ENCODE measurements at places on chromosomes 3 and 15.

DNA sequence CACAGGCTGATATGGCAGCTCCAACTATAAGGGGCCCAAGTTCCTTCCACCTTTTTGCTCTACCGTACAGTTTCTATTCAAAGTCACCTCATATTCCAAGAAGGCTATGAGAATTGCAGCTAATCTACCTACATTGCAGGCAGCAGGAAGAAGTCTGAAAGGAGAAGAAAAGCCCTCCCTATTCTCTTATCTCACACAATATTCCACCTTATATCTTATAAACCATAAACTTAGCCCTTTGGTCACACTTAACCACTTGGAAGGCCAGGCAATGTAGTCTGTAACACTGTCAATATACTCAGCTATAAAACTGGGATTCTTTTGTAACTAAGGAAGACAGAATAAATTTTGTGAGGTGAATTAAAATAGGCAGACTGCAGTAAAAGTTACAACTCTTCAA, 54.9 kb downstream of the TBC1D5 start:
- no peak for DNase-seq

- DNase-seq, result no peak
Observed at GRCh38 chr15:40397688-40398412, 7.7 kb upstream of the IVD start.

DNA sequence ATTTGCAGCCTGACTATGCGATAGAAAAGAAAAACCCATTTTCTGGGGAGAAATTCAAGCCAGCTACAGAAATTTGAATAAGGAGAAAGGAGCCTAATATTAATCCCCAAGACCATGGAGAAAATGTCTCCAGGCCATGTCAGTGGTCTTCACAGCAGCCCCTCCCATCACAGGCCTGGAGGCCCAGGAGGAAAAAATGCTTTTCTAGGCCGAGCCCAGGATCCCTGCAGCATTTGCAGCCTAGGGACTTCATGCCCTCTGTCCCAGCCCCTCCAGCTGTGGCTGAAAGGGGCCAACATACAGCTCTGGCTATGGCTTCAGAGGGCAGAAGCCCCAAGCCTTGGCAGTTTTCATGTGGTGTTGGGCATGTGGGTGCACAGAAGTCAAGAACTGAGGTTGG, 26.3 kb downstream of the ARRDC4 start:
- DNase-seq, result no peak

DNA sequence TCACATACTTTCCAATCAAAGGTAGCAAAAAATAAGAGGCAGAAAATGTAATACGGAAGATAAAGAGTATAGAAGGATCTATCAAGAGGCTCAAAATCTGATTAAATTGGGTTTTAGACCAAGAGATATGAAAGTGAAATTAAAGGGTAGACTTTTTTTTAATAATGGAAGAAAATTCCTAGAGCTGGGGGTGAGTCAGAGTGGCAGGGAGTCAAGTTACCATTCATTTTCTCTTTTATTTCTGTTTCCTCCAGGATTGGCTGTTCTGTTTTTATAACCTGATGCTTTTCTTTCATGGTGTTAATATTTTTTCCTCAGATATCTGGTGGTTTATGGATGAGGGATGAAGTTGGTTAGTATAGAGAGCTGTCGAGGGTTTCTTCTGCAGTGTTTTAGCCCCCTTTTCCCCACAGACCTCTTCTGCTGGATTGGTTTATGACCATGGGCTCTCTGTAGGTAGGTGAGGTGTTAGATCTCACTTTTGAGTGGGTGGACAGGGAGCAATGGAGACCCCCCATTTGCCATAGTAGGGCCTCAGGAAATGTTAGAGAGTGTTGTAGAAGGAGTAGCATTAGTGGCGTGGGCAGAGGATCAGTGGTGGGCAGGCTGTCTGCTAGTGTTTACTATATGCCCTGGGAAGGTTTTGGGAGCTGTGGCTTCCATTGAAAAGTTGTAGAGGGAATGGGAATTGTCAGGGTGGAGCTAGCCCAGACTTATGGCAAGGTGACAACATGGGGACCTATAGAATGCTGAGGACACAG, 201.6 kb upstream of the GOLGA6L4 start:
- DNase-seq, result no peak

GRCh38 chr3:10808974-10809373, 7.1 kb upstream of the SLC6A11 start:
- DNase-seq, result no peak
